Stimulated activated CD8-positive, alpha-beta memory T cell treated with anti-CD3 and anti-CD28 coated beads, Interleukin-15, amount 100 ng/mL, for 48 hours (primary cell): ENCODE measurements at places on chromosomes 11 and 22.

DNA sequence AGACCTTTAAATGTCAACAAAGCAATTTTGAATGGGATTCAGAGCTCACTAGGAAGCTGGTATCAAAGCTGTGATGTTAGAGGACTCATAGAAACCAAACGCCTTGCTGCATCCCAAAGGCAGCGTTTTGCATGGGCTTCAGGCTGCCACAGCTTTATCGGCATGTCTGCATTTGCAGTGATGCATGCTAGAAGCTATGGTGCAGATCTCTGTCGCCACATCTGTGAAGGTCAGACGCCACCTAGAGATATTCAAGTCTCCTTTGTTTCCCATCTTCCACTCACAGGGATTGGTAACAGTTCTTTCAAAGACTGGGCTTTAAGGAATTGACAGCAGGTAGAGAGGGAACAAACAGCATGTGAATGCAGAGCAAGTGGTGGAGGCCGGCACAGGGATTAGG is 47.8 kb downstream of the NTM start:
- DNase-seq: no peak

DNA sequence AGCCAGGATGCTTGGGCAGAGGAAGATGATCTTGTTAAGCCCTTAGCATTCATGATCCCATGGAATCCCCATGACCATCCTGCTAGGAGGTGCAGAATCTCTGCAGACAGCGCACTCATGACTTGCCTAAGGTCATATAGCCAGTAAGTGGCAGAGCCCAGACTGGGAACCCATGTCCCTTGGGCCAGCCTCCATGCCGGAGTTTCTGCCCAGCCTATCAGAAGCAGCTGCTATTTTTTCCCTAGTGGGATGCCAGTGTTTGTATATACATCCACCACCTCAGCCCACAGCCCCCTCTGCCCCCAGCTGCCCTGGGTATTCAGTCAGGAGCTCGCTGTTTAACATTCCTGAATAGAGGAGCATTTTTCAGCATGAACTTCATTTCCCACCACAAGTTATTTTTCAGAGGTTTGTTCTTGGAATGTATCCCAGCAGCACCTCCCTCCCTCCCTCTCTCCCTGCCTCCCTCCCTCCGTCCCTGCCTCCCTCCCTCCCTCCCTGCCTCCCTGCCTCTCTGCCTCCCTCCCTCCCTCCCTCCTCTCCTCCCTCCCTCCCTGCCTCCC is 34.4 kb upstream of the SUSD2 start:
- DNase-seq: no peak

- no peak for DNase-seq
Observed at GRCh38 chr11:33801821-33802193, 27.5 kb upstream of the FBXO3 start.

GRCh38 chr11:120499088-120499487 is 12.5 kb upstream of the GRIK4 start:
- no peak for DNase-seq

DNA sequence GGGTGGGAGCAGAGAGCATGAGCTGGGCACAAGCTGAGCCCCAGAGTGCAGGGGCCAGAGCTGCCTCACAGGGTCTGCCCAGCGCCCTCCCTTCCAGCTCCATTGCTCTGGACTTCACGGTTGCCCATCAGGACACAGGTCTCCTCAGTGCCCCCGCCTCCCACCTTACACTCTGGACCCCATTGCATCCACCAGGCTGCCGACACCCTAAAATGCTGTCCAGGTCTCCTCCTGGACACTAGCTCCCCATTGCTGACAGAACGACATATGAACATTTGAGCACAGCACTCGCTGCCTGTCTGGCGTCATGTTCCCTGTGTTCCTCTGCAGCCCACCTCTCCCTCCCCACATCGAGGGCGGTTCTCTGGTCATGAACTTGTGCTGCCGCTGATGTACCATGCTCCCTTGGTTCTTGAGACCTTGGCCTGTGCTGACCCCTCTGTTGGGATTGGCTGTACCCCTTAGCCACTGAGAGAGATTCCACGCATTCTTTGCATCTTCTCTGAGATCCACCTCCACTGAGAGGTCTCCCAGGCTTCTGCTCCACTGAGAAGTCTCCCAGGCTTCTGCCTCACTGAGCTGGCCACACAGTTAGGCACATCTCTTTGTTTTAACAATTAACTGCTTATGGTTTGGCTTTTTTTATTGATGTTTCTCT is 34.2 kb upstream of the NECTIN1 start:
- no peak for DNase-seq

GRCh38 chr11:130578738-130579368 is 130.4 kb downstream of the ADAMTS15 start:
- no peak for DNase-seq

GRCh38 chr11:95508219-95508890 is 277.4 kb upstream of the SESN3 start:
- no peak for DNase-seq

GRCh38 chr11:8059030-8059429 is 22.0 kb upstream of the TUB start:
- no peak for DNase-seq

- DNase-seq: no peak
Observed at GRCh38 chr11:100929377-100929776, 200.2 kb downstream of the PGR start.

- DNase-seq: no peak
Observed at GRCh38 chr11:86806903-86807302, 6.6 kb downstream of the PRSS23 start.

DNA sequence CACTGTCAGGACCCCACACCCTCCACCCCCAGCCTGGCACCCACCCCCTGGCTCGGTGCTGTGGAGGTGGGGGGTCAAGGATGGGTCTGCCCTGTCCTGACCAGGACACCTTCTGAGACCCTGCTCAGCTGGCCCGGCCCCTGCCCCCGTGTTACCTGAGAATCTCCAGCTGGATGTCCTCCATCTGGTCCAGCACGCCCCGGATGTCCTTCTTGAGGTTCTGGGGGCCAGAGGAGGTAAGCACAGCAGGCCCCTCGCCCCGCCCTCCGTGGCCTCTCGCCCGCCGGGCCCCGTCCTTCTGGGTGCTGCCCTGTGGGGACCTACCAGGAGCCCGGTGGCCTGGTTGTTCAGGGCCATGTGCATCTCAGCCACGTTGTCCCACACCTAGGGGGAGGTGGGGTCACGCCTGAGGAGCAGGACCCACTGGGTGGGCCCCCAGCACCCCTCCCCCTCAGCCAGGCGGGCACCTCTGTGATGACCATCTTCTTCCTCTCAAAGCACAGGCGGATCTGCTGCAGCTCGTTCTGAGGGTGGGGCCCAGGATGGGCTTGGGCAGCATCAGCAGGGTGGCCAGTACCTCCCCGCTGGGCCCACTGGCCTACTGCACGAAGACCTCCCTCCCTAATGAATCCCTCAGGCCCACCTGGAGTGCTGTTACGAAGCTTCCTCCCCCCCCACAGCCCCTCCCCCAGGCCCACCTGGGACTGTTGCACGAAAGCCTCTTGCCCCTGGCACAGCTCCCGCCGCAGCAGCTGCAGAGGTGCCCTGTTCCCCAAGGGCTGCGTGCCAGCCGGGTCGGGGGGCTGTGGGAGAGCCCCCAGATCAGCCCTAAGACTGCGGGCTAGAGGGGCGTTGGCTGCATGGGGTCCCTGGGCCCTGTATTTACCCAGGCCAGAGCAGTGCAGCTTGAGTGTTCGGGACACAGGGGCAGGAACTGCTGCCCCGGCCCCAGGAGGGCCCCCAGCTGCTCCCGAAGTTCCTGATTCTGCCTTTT is 1.3 kb downstream of the CCDC188 start:
- no peak for DNase-seq
